ENCODE measurements at places on chromosomes 2 and 18.

DNA sequence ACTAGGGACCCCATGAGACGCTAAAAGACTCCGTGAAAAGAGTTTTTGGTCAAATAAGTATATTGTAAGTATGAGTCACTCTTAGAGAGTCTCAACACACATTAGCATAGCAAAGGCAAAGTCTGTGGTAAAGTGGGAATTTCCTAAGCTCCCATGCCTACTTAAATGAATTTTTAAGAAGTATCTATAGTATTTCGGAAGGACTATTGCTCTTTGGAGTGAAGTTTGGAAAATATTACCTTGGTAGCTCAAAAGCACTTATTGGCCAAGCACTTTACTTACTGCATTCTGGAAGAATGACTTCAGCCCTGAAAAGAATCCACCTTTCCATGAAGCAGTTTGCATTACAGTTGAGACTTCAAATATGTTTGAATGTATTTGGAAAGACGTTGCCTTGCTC, 57.1 kb downstream of the CAVIN2 start:
- DNase-seq, result no peak

- DNase-seq, result no peak
Measured at GRCh38 chr2:29113027-29113686, 2.1 kb upstream of the CLIP4 start.

GRCh38 chr2:83224591-83225200, 1234.4 kb downstream of the SUCLG1 start:
- no peak for DNase-seq

GRCh38 chr2:113976277-113976928, 86.5 kb downstream of the ACTR3 start:
- no peak for DNase-seq

DNA sequence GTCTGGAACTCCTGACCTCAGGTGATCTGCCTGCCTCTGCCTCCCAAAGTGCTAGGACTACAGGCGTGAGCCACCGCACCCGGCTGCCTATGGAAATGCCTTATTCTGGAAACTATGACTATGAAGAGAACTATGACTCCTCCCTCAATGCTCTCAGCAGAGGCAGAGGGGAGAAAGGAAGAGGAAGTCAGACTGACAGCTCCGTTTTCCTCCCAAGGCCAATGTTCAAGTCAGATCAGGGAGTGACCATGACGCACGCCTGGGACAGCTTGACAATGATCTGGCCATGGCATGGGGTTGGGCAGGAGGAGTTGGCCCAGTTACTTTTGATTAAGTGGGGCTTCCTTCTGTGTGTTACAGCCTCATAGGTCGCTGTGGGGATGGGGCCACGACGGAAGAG, 44.3 kb upstream of the MRPL33 start:
- no peak for DNase-seq

DNA sequence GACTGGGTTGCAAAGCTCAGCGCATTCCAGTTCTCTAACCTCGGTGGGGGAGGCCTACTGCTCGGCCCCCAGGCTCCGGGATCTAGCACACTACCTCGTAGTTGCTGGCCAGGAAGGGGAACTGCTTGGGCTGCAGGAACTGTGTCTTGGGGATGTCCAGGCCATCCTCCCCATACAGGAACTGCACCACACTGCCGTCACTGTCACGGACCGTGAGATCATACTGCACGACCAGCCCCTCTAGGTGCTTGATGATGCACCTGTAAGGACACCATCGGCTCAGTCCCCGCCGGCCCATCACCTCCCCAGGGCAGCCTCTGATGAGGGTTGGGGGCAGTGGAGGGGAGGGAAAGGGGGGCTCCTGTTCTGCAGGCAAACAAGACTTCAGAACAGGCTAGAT, 61.6 kb downstream of the POLR1A start:
- no peak for DNase-seq

DNA sequence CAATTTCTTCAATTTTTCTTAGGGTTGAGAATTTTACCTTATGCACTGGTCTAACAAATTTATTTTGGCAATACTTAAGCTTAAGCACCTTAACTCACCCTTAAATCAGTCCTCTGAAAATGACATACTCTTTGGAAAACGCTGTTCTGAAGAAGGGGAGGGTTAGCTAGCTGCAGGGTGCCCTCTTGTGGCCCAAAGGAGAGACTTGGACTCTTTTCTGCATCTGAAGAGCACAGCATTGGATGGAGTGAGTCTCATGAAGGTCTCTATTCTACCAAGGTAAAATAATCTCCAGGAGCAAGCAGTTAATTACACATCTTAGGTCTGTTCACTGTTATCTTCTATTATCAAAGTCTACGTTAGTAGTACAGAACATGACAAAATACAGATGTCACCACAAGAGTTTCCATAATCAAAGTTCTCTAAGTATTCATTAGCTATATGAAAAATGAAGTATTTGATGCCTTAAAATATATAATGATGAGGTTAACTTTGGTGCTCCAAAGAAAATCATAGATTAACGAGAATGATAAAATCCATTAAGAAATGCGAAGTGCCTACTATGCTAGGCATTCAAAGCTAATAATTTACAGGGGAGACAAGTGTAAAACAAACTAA, 24.4 kb downstream of the PUM2 start:
- no peak for DNase-seq
